ENCODE measurements at places on chromosomes 7 and 10. TPM values are rescaled to one million over a fixed set of nuclear protein-coding genes. Genes with fewer than 3 reads are reported as not detected.

DNA sequence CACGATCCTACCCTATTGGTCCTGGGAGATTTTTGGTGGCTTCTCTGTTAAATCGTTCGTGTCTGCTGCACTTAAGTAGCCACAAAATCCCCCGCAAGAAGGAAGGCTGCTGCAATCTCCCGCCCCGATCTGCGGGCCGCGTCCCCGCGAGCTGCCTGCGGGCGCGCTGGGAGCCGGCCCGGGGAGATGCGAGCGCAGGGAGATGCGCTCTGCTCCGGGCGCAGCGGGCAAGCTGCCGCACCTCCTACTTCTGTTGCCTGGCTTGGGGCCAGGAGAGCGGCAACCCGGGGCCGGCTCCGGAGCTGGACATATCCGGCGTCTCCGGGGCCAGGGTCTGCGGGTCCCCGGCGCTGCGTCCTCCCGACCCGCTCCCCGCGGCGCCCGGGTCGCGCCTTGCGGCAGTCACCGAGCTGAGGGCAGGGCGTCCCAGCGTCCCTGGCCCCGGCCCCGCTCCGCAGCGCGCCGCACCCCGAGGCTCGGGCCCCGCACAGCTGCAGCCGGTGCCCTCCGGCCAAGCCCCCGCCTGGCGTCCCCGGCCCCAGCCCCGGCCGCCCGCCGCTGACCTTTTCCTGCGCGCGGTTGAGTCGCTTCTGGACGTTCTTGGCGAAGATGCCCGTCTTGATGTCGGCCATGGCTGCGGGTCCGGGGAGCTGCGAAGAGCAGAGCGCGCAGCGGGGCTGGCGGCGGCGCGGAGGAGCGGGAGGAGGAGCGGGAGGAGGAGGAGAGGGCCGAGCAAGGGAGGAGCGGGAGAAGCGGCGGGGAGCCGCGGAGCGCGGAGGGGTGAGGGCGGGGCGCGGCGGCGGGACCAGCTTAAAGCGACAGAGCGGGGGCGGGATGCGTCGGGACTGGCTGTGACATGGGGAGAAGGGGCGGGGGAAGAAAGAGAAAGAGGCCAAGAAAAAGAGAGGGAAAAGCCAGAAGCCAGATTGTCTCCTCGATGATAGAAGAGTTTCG is at the start of gene AMPH:
AMPH (minus strand) TSS at position 654 of the 954 bp plus-strand sequence; CDS start at position 632, 22 bp downstream.
- H3K4me3 ChIP-seq = no peak within 1 kb of the TSS
- H3K4me1 ChIP-seq = no peaks in the 10 kb centered on the region
- H3K27me3 ChIP-seq = no peaks in the 10 kb centered on the region

DNA sequence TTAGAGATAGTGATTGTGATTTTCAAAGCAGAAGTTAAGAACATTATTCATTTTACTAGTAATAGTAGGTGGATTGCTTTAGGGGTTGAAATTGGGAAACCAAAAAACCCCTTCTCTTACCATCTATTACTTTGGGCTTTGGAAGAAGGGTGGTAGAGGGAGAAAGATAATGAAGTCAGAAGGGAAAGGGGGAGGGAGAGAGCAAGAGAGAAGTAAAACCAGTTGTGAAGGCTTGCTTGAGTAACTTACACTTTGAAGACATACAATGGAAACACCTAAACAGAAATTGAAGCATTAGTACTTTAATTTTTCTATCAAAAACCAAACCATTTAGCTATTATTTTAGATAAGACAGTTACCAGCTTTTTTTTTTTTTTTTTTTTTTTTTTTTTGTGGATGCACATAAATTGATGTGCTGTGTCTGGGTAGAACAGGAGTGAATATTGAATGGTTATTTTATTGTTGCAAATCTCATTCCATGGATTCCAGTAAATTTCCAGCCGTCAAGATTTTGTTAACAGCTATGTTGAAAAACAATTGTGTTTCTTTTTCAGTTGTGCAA is 5.5 kb downstream of the PRKAR2B start:
- no peaks in the 10 kb centered on the region for H3K36me3 ChIP-seq
- no peak overlapping the region for H3K27ac ChIP-seq
- DNase-seq = no peak
- H3K4me1 ChIP-seq = peaks cover 5% of the 10 kb centered on the region

- no peak for DNase-seq
- no peaks in the 10 kb centered on the region for H3K27me3 ChIP-seq
- H3K36me3 ChIP-seq = no peaks in the 10 kb centered on the region
- no peak overlapping the region for H3K4me3 ChIP-seq
- H3K27ac ChIP-seq = no peak overlapping the region
Measured at GRCh38 chr10:21797984-21798765, 205.4 kb downstream of the DNAJC1 start.

GRCh38 chr10:121578298-121578697 is 19.9 kb downstream of the FGFR2 start:
- 0 out of 2 replicates have a peak overlapping the region, but pooled peaks have one; percentile 70 for H3K27ac ChIP-seq
- H3K4me3 ChIP-seq = no peak overlapping the region
- H3K4me1 ChIP-seq = peaks cover 33% of the 10 kb centered on the region
- H3K36me3 ChIP-seq = no peaks in the 10 kb centered on the region

DNA sequence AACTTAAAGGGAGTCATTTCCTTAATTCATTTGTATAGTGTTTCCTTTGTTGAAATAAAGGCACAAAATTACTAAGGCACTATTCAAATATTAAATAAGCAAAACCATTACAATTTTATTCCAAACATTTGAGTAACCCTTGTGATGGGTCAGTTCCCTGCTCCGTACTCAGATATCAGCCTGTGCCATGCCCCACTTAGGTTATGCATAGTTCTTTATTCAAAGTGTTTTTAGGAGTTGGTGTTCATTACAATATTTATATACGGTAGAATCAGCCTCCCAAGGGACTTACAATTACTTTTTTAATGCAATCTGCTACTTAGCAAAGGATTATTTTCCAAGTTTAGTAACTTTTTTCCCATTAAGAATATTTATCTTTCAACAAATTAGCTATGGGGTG is 119.3 kb upstream of the SEMA3D start:
- no peak overlapping the region for H3K4me3 ChIP-seq
- H3K27me3 ChIP-seq = no peaks in the 10 kb centered on the region
- H3K27ac ChIP-seq = no peak overlapping the region

- DNase-seq = no peak
- no peaks in the 10 kb centered on the region for H3K27me3 ChIP-seq
- H3K4me1 ChIP-seq = peaks cover 6% of the 10 kb centered on the region
- no peaks in the 10 kb centered on the region for H3K36me3 ChIP-seq
Measured at GRCh38 chr7:90516257-90516656, 46.8 kb downstream of the PTTG1IP2 start.

GRCh38 chr10:8639486-8640185 is 585.1 kb downstream of the GATA3 start:
- no peaks in the 10 kb centered on the region for H3K4me1 ChIP-seq
- no peaks in the 10 kb centered on the region for H3K36me3 ChIP-seq
- no peak overlapping the region for H3K4me3 ChIP-seq
- no peak overlapping the region for H3K27ac ChIP-seq

The NUTM2B gene
- 0.34 TPM for total RNA-seq

The ANLN gene
- total RNA-seq = 23.1 TPM

The TES gene
- not detected for total RNA-seq

All from Karpas-422 (cell line).